ENCODE measurements at places on chromosomes 11 and 22.

- DNase-seq, result no peak
Measured at GRCh38 chr11:2728128-2728662, 28.4 kb upstream of the KCNQ1OT1 start.

DNA sequence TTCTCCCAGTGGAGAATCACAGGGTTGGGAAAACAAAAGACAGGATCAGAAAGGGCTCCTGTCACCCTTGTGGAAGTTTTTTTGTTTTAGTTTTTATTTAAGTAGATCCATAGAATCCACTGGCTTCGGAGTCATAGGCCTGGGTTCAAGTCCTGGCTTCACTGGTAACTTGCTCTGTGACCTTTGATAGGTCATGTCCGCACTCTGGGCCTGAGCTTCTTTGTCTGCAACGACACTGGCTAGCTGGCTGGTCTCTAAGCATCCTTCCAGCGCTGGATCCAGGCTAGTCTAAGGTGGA is 1.4 kb downstream of the ZFTA start:
- no peak for DNase-seq

DNA sequence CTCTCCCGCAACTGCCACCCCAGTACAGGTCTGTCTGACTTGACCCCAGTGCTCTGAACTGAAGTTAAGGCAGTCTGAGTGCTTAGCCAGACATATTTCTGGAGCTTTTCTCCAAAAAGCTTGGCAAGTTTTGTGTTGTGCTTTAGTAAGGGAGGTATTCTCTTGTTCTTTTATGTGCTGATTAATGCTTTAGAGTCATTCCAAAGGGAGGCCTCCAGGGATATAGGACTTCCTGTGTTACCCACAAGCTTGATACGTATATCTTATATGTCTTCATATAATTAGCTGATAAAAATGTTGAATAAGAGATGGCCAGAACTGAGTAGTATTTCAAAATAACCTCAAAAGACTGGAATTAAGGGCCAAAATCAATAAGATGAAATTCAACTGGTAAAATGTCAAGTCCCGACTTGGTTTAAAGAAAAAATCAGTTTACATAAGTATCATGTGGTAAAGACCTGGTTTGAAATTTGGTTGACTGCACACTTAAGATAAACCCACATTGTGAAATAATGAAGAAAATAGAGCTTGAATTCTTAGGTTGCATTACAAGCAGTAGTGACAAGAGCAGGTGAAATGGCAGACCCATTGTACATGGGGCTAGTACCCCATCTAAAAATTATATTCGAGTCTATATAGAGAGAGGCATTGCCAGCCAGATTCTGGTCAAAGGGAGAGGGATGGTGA is 226.9 kb downstream of the SNX19 start:
- no peak for DNase-seq

DNA sequence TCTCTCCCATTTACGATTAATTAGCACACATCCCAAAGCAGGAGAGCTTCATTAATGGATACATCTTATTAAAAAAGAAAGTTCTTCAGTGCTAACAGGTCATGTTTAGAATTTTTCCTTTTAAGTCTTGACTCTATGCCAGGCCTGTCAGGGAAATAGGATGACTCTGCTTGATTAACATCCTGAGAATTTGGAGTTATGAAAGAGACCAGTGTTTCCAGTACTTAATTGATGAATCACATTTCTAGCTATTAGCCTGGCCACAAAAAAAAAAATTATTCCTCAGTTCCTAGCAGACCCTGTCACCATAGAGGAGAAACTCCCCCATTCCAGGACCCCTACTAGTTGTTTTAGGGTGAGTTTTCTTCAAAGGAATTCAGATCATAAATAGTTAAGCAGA is 23.6 kb upstream of the ME3 start:
- no peak for DNase-seq

DNA sequence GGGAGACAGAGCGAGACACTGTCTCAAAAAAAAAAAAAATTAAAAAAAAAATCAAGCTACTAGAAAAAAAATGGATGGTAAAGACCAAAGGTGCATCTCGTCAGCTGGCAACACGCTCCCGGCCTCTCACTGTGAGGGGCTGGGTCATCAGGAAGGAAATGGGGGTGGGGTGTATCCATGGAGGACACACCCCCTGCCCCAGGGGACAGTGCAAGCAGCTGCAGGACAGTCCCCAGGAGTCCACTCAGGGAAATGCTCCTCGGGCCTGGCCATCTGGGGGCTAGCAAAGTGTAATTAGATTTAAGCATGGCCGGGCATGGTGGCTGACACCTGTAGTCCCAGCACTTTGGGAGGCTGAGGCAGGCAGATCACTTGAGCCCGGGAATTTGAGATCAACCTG is 23.1 kb downstream of the TTLL1 start:
- no peak for DNase-seq

DNA sequence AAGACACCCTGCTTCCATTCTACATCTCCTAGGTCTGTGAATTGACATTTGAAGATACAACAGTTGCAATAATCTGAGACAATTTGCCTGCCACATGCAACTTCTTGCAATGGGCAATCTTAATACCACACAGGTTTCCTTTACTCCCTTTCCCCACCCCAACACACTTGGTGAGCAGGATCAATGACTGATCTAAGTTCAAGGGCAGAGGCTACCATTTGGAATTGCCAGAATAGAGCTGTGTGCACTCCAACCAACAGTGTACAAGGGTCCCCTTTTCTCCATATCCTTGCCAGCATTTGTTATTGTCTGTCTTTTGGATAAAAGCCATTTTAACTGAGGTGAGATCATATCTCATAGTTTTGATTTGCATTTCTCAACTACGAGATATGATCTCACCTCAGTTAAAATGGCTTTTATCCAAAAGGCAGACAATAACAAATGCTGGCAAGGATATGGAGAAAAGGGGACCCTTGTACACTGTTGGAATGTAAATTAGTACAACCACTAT is 2.9 kb upstream of the NNMT start:
- no peak for DNase-seq
